Keratinocyte (primary cell): ENCODE measurements at places on chromosomes 4 and X. TPM values are rescaled to one million over a fixed set of nuclear protein-coding genes. Genes with fewer than 3 reads are reported as not detected.

GRCh38 chr4:114494246-114494803 lies 104.3 kb upstream of the UGT8 start:
- no peak for DNase-seq

Gene FANCB
- polyA plus RNA-seq = 1.1 to 3.9 TPM (median 1.8 TPM) in 3 replicates

DNA sequence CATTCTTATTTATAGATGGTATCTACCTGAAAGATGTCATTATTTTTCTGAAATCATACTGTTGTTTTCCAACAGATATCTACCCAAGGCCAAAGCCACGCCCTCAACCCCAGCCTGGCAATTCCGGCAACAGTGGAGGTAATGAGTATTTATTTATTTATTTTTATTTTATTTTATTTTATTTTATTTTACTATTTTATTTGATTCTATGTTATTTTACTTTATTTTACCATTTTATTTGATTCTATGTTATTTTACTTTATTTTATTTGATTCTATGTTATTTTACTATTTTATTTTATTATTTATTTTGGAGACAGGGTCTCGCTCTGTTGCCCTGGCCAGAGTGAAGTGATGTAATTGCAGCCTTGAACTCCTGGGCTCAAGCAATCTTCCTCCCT lies 37.7 kb downstream of the XG start:
- no peak for DNase-seq

DNA sequence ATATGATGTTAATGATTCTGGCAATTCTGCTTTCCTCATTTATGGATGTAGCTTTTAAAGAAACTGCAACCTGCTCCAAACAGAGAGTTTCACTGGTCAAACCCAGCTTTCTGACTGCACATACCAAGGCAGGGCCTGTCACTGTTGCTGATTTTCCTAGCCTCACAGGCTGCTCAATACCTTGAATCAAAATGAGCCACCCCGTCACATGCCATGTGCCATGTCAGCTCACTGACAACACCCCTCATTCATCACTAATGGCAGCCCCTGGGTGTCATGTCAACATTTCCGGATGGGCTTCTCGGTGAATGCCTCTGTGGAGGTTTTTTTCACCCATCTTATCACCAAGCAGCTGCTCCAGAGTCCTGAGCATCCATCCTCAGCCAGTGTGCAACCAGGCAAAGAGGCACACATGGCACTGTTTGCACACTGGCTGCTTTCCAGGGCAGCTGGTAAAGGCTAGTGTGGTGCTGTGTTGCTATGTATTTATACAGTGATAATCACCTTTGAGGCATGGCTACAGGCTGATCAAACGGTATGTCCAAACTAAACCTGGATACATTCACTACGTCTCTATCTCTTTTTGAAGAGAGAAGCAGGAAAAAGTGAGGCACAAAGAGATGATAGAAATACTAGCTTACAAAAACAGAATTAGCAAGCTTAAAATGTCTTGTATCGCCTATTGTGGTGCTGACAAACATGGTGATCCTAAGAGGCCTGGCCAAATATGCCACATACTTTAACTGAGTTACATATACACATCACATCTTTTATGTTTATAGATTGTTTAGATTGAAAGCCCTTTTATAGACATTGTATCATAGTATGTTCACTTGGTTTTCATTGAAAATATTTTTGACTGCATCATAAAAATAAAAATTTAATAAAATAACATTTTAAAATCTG lies 94.6 kb upstream of the INPP4B start:
- no peak for DNase-seq

DNA sequence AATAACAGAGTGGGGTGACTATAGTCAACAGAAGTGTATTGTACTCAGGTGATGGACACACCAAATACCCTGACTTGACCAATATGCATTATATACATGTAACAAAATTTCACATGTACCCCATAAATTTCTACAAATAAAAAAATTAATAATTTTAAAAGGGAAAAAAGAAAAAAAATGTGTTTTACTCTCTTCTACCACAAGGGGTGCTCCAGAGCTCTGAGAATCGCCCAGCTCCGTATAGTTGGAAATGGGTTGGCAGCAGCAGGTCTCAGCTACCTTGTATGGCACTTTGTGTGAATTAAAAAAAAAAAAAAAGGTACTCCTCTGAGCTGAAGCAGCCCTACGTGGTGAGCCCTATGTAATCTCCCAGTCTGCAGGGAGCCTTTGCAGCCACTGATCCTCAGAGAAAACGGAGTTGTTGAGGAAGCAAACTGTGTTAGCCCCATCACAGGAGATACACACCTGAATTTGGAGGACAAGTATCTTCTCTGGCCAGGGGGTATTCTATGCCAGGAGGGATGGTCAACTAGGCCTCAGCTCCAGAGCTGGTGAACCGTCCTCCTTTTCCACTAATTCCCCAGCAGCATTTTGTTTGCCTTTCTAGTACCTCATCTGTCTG lies 17.2 kb upstream of the POLA1 start:
- DNase-seq = no peak

Gene FRMPD3
- 0.03 TPM in 1 of 3 replicates, not detected in the others for polyA plus RNA-seq

- DNase-seq = no peak
Observed at GRCh38 chrX:110252711-110253110, 65.2 kb downstream of the AMMECR1 start.

- DNase-seq = peak; percentile 32
Observed at GRCh38 chrX:97751735-97752134, 868.0 kb downstream of the RPA4 start.

GRCh38 chr4:183532821-183533220 lies 28.0 kb downstream of the ING2 start:
- DNase-seq = no peak

- no peak for DNase-seq
Observed at GRCh38 chr4:36286481-36286871, 5.1 kb downstream of the DTHD1 start.

Gene SSX3
- polyA plus RNA-seq = not detected in 3 replicates

GRCh38 chr4:142248946-142249345 lies 597.2 kb downstream of the INPP4B start:
- DNase-seq = no peak

GRCh38 chrX:34585561-34585960 lies 71.5 kb downstream of the TMEM47 start:
- no peak for DNase-seq

Gene DGKQ
- 5.3 to 11.3 TPM (median 5.9 TPM) in 3 replicates for polyA plus RNA-seq

DNA sequence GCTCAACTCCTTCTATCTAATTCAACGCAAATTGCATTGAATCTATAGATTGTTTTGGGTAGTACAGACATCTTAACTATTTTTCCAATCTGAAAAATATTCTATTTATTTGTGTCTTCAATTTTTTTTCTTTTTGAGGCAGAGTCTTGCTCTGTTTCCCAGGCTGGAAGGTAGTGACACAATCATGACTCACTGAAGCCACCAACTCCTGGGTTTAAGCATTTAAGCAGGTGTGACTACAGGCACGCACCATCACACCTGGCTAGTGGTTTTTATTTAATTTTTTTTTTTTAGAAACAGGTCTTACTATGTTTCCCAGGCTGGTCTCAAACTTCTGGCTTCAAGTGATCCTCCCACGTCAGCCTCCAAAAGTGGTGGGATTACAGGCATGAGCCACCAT lies 98.3 kb downstream of the GK start:
- peak; percentile 9 for DNase-seq

- no peak for DNase-seq
Observed at GRCh38 chr4:52592287-52592686, 66.8 kb downstream of the USP46 start.

DNA sequence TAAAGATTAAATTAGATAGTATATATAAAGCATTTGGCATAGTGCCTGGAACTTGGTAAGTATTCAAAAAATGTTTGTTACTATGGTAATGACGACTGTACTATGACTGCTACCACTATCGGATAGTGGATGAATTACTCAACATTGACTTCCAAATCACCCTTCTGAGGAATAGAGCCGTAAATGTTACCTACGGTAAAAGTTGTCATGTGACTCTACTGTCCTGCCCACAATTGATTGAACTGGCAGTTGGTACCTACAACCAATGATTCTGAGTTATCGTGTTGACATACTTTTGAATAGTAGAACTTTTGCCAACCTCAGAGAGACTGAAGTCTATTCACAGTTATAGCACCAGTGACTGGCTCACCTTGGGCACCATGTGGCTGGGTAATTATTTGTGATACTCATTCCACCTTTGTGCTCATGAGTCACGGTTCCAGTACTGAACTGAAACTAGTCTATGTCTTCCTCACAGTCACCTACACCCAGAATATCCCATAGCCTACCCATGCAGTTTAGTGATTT lies 185.5 kb upstream of the PITX2 start:
- DNase-seq = no peak

Gene XKRX
- polyA plus RNA-seq = 0.26 to 0.31 TPM (median 0.28 TPM) in 3 replicates

DNA sequence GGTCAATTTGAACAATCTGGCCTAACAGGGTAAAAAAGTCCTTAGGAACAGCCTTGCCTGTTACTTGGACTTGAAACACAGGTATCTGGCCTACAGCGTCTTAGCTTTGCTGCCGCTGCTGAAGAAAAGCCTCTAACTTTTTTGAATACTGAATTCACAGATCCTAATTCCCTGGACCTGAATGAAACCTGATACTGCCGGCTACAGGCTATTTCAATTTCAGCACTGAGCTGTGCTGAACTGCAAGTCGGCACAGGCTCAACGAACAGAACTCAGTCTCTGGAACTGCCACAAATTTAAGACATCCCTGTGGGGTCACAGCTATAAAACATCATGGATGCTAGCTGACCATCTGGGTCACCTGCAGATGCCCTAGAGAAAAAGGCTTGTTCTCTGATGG lies 7.2 kb downstream of the NR0B1 start:
- no peak for DNase-seq

GRCh38 chr4:96742332-96743014 lies 902.6 kb downstream of the PDHA2 start:
- DNase-seq = no peak

DNA sequence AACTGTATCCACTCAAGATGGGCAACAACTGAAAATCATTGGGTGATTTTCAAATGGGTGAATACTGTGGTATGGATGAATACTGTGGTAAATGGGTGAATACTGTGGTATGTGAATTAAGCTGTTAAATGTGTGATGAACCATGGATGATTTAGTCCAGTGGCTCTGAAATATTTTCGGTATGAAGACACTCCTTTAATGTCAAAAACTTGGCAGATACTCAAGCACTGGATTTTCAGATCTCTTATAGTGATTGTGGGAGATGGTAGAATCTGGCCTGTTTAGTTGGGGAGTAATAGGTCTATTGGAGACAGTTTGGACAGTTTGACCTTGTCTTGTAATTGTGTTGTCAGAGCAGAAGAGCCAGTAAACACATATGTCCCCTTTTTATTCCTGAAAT lies 45.7 kb downstream of the SSX7 start:
- DNase-seq = no peak

GRCh38 chr4:131609039-131609438 lies 1540.1 kb upstream of the PCDH10 start:
- DNase-seq = no peak

Gene RAB28
- 11.2 to 19.7 TPM (median 11.6 TPM) in 3 replicates for polyA plus RNA-seq

- DNase-seq = no peak
Observed at GRCh38 chr4:38930707-38931106, 63.1 kb downstream of the FAM114A1 start.

- DNase-seq = no peak
Observed at GRCh38 chr4:3203971-3204431, 45.0 kb upstream of the MSANTD1 start.

DNA sequence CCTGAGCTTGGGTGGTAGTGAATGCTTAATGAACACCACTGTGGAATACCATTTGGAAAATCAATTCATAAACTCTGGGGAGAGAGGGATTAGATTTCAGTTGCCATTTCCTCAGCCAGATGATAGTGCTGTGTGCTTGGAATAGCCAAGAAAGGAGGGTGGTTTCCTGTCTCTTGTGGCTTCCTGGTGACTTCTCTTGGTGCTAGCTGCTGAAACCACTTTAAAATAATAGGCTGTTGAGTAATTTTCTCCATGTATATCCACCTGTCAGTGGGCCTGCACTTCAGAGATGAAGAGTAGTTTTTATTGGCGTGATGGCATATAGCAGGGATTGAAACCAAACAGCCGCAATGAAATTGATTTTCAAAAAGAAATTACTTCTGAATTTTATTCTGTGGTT lies 11.8 kb downstream of the EDA start:
- DNase-seq = no peak

DNA sequence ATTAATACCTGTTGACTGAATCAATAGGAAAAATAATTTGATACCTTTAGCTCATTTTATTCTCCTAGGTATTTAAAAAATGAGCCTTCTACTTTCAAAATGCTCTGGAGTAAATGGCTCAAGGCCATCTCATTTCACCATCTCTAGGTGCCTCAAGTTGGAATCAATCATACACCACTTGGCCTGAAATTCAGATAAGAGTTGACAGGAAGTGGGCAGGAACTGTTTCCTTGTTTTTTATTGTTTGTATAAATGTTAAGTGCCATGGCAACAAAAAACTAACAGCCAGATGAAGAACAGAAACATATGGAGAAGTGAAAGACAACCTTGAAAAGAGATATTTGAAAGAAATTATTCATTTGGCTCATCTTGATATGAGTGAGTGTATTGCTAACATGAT lies 12.4 kb downstream of the LIMCH1 start:
- no peak for DNase-seq

DNA sequence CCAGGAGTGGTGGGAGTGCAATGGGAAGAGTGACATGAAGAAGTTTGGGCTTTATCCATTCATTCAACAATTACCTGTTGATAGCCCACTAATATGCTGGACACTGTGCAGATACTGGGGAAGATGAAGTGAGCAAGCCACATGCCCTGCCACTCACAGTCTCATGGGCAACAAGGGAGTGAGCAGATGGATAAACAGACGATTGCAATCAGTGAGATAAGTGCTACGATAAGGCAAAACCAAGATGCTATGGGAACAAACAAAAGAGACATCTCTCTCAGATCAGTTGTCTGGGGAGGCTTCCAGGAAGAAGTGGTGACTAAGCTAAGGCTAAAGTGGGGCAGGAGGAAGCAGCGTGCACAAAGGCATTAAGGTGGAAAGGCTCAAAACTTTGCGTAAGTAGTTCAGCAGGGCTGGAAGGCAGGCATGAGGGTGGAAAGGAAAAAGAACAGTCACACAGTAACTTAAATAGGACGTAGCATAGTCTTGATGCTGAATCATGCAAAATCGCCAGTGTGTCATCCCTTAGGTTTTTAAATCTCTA lies 31.7 kb downstream of the GAB3 start:
- no peak for DNase-seq

- no peak for DNase-seq
Observed at GRCh38 chr4:152232271-152232670, 303.6 kb downstream of the FBXW7 start.

DNA sequence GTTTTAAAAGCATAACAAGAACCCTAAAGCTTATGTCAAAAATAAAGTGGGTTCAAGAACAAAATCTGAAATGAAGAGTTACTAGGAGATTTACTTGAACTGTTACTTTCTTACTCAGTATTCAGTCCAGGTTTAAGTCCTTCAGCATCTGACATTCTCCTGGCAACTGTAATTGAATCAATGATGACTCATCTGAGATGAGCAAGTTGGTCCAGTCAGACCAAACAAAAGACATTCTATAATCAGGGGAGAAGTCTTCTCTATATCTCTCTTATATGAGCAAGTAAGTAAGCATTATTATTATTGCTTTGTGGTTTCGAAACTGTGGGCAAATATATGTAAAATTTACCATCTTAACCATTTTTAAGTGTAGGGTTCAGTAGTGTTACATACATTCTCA lies 34.6 kb downstream of the MAP9 start:
- peak; percentile 11 for DNase-seq

Gene P2RY8
- polyA plus RNA-seq = not detected in 3 replicates

Gene SLC49A3
- 0.04 to 0.09 TPM in 2 of 3 replicates, not detected in the other for polyA plus RNA-seq

GRCh38 chrX:413322-414201 lies 26.9 kb upstream of the PPP2R3B start:
- no peak for DNase-seq

Gene PNMA5
- polyA plus RNA-seq = not detected in 3 replicates
